ENCODE measurements at places on chromosomes 11 and 22.

DNA sequence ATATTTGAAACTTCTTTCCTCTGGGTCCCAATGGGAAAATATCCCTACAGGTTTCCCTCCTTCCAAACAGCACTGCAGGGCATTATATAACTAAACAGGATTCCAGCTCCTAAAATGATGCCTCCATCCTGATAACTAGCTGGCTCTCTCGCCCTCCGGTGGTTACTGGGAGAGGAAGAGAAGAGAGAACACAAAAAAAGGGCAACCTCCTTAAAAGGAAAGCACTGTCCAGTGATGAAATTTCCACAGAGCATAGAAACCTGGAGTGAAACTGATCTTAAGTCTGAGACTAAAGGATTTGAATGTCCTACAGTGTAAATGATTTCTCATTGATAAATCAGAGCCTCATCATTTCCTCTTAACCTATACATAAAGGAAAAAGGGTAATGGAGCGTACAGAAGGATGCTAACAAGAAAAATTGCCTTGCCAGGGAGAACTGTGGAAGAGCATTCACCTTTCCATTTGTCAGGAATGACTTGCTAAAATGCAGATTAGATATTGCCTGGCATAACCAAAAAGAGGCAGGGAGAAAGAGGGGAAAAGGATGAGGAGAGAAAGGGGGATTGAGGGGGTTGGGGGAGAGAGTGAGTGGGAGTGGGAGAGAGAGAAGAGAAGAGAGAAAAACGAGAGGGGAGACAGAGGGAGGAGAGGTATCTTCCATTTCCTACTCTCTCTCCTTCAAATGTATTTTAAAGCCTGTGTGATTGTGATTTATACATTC is 121.3 kb downstream of the APOL5 start:
- no peak for DNase-seq

DNA sequence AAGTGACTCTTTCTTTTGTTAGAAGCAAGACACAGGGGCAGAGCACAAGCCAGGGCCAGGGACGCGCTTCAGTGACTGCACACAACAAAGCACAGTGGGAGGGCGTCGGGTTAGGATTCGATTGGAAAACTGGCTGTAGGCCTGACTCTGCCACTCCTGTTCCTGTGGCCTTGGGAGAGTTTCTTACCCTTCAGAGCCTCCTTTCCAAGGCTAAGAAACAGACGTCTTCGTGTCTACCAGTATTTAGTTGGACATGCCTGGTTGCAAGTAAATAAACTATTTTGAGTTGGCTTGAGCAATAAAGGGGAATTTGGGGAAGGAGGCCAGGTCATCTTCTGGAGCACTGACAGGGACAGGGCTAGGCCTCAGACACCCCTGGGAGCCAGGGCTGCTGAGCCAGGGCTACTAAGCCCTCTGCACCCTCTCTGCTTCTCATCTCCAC is 549.1 kb downstream of the INSC start:
- DNase-seq, result no peak

GRCh38 chr11:64036087-64037026 is 626 bp downstream of the FLRT1 start:
- DNase-seq, result peak; percentile 37

- no peak for DNase-seq
Measured at GRCh38 chr22:48097723-48098122, 1335.3 kb downstream of the TBC1D22A start.

- no peak for DNase-seq
Measured at GRCh38 chr22:49350441-49351121, 477.1 kb downstream of the BRD1 start.

DNA sequence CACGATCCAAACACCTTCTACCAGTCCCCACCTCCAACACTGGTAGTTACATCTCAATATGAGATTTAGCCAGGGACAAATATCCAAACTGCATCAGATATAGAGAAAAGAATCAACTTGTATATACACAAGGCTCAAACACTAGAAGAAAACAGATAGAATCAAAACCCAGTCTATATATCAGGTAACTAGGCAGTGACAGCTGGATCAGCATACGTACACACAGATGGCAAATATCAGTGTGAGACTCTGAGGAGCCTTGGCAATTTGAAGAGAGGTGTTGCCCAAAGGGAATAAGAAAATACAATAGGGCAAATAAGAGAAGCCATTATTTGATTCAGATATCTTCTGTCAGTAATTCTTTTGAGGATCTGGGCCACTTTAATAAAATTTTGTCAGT is 951.3 kb upstream of the CHORDC1 start:
- no peak for DNase-seq

DNA sequence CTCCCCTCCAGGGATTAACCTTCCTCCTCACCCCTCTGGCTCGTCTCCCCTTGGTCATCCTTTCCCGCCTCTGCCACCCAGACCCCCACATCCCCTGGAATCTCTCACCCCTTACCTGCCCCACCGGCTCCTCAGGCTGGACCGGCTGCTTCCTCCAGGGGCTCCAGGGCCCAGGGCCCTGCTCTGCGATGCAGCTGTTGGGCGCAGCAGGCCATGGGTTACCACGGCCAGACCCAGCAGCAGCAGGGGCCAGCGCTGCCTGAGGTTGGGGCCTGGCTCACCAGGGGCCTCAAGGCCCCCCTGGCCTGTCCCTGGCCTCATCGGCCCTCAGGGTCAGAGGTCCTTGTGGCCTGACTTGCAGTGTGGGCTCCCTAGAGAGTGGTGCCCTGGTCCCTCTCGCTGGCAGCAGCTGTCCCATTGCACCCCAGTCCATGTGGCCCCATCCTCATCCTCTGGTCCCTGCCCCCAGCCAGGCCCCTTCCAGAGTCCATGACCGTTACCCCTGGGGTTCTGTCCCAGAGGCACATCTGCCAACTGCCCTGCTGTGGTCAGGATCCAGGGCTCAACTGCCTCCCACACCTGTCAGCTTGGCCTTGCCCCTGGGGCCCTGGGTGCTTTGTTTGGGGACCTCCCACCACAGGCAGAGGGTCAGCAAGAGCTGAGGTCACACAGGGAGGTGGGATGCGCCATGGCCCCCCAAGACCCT is at the start of gene IGLL1:
TSS of gene IGLL1 (minus strand) at position 421 of the 706 bp plus-strand sequence. CDS start at position 321, 100 bp downstream.
- DNase-seq, result no peak

DNA sequence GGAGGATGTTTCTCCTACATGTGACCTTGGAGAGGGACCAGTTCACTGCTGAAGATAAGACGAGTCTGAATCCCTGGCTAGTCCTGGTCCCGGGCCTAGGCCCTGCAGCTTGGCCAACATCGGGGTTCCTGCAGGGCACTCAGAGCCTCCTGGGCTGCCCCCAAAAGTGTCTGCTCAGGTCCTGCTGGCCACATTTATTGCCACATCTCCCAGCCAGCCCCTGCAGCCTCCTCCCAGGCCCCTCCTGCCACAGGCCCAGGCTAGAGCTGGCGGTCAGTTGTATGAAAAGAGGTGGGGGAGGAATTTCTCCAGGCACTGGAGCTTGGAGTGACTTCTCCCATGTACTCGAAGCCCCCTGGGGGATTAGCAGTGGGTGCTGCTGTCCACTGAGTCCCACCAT is 56.5 kb upstream of the PPARA start:
- DNase-seq, result no peak
